ENCODE measurements at places on chromosomes 5 and 9.

DNA sequence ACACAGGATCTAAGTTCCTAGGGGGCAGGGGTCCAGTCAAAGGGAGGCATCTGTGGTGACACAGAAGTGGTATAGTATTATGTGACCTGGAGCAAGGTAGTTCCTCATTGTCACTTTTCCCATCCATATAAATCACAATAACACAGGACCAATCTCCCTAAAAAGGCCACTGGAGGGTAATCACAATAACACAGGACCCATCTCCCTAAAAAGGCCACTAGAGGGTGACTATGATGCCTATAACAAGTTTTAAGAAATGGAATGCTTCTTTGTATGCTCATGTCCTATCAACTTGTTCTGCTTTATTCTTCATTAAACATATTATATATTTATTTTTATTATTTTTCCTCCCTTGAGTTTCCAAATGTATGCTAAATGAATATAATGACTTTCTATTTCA, 254.6 kb downstream of the ASTN2 start:
- no peak for DNase-seq

DNA sequence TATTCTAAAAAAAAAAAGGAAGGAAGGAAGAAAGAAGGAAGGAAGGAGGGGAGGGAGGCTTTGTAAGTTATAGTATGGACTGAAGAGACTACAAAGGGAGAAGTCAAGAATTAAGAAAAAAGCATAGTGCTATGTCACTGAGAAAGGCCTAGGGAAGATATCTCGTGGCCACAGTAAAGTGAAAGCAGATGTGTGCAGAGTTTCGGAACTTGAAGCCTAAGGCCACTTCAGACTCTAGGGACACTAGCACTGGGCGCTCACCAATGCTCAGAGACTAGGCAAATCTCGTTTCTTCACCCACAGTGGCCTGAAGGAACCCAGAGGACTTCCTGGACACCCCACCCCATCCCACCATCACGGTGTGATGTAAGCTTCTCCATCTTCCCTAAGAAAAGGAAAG, 181.4 kb upstream of the TRPM3 start:
- DNase-seq, result no peak

DNA sequence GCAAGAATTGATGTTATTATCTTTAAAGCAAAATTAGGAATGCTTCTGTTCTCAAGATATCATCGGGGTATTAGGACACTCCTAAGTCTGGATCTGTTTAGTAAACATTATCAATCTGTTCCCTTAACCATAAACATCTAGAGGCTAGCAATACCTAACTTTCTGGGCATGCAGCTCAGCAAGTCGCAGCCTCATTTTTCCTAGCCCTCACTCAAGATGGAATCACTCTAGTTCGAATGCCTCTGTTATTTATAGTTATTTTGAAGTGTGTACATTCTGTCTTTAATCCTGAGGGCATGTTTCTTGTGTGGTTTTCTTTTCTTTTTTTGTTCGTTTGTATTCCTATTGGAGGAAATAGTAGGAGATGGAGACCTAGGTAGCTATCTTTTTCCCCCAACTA, 66.9 kb downstream of the FER start:
- peak; percentile 2 for DNase-seq

- DNase-seq, result no peak
Observed at GRCh38 chr9:136981588-136982231, 1.1 kb upstream of the LCNL1 start.

- no peak for DNase-seq
Observed at GRCh38 chr9:108978205-108978604, 35.1 kb downstream of the CTNNAL1 start.

DNA sequence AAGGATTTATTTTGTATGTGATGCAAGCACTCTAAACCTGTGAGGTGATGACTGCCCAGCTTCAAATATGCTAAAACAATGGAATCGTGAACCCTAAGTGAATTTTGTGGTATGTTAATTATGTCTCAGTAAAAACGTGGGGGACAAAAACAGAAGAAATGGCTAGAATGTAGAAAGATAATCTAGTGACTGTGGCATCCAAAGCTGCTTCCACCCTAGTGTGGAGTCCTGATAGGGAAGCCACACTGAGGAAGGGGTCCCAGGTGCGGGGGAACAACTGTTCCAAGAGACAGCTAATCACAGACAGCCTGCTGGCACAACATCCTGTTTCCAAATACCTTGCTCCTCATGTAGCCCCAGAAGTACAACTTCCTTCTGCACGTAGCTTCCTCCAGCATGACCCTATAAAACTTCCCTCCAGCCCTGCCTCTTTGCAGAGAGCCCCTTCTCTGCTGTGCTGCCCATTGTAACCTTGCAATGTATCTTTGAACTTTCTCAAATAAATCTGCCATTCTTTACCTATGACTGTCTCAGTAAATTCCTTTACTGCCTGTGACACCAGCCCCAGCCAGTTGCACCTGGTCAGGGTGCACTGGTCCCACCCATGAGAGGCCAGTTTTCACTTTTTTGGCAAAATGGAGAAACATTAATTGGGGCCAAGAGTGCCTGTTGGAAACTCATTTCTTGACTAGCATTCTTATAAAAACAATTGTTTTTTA, 4.9 kb downstream of the GMCL2 start:
- DNase-seq, result no peak

DNA sequence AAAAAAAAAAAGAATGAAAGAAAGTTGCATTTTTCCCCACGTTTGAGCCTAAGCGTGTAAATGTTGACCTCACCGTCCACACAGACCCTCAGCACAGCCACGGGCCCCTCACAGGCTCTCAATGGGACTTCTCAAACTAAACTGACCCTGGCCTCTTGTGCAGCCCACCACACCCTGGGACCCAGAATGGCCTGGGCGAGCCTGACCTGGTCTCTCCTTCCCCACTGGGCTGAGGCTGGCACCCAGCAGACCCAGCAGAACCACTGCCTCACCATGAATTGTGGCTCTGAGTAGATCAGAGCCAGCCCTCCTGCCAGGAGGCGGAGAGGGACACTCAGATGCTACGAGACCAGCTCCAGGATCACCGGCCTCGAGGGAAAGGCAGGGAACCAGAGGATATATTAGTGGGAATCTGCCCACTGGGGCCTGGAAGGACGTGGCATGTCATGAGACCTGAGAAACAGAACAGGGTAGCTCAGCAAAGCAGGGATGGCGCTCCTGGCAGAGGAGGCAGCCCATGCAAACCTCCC, 124.4 kb downstream of the ZNF354C start:
- DNase-seq, result no peak

- no peak for DNase-seq
Observed at GRCh38 chr9:115930472-115930871, 223.1 kb upstream of the PAPPA start.

DNA sequence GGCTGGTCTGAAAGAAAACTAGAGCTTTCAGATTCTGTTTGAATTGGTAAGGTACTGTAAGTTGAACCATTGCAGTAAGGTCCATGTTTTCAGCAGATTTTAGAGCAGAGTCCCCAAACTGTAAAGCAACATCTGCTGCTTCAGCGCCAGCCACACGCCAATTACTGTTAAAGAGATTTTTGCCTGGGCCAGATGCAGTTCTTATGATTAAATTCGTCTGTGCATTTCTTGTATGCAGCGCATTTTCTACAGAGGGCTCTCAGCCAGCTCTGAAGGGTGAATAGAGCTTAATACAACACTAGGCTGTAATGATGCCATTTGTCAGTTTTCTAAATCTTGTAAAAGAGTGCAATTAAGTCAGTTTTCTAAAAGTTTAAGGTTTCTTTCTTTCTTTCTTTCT, 246.3 kb downstream of the COX7C start:
- peak; percentile 48 for DNase-seq

DNA sequence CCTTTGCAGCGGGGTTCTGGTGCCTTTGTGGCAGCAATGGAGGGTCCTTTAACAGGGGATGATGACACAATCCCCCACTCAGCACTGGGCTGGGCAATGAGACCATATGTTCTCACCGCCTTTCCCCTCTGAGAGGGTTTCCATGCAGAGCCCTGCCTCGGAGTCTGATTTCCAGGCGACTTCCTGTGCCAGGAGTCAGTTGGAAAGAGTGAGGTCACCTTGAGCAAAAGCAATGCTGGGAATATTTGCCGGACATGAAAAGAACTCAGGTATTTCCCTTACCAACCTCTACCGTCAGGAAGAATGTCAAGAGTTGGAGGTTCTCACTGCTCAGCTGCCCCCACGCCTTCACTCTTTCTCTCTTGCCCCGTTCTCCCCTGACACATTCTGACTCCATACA, 284.2 kb upstream of the IRX1 start:
- DNase-seq, result no peak

DNA sequence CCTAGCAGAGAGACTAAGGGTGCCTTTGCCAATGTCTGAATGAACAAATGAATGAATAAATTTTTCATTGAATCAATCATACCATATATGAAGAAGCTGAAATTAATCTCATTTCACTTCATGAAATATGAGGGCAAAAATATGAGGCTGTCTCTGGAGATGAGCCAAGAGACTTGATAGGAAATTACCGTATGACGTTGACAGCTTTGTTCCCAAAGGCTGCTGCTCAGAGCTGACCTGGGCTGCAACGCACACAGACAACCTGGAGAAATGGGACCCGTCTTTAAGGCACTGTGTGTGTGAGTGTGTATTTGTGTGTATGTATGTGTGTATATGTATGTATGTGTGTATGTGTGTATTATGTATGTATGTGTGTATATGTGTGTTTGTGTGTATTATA, 226.1 kb downstream of the IRX2 start:
- DNase-seq, result no peak

DNA sequence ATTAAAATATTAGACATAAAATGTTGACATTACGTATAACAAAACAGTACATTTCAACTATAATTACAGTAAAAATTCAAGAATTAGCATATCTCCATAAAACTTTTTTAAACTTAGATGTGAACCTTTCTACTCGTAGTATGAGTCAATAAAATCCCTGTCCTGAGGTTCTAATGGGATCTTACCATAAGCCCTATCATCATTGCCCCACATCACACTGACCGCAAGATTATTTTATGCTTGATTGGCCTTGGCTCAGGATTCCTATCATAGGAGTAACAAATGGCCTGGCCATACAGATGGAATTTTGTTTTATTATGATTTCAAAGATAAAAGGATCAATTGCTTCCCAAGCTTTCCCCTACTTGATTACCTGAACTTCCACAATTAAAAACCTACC, 238.3 kb downstream of the MEF2C start:
- no peak for DNase-seq

DNA sequence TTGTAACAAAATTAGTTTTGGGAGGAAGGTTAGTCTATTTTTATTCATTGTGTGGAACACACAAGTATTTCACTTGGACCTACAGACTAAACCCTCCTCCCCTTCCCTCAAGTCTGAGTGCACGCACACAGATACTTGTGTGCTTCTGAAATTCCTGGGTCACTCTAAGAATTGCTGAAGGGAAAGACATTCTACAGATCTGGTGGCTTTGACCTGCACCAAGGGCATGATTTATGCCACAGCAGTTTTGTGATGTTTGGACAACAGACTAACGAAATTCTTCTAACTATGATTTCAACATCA, 150.5 kb downstream of the ARL15 start:
- no peak for DNase-seq

- DNase-seq, result no peak
Observed at GRCh38 chr9:131060900-131061630, 35.3 kb upstream of the AIF1L start.

DNA sequence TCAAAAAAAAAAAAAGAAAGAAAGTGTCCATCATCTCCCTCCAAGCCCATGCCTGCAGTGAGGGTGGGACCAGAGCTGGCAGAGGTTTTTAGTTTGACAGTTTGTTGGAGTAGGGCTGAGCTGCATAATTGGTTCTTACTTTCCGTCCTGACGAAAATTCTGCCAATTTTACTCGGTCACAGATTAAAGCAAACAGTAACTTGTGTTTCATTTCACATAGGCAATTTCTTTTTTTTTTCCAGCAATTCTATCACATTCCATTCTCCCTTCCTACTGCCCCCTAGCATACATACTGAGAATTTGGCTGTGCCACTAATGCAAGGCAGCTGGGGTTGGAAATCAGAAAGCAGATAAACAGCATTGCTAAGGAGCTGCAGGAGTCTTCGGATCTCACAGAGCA, 132.4 kb downstream of the FRMD3 start:
- no peak for DNase-seq

DNA sequence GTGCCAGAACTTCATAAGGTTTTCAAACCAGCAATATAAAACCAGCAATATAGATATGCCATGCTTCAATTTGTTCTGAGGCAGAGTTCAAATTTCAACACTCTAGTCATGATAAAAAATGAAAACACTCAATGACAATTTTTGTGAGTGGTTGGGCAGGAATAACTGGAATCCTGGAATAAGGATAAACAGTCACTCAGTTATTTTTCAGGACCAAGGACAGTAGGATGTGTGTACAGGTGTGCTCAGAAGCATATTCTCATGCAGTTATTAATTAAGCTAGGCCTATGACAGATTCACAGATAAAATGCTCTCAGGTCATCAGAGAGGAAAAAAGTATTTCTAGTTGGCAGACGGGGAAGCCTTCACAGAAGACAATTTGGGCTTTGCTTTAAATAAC, 117.3 kb upstream of the PPP2R2B start:
- no peak for DNase-seq

GRCh38 chr5:118967059-118967508, 21.3 kb downstream of the DTWD2 start:
- no peak for DNase-seq

DNA sequence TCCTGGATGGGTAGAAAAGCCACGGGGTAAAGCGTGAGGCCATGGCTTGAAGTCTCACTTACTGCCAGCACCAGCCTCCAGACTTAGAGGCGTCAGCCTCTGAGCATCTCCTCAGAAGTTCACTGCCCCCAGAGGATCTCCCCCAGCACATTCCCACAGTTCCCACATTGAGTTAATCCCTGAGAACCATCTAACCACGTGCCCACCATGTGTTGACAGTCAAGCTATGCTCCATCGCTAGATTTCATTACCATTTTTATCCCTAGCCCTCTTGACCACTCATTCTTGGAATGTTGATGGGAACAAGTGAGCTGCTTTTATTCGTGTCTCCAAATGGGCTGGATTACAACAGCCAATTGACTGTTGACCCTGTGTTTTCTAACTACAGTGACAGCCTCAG, 283.3 kb upstream of the IRX1 start:
- no peak for DNase-seq

GRCh38 chr5:137333928-137334327, 165.2 kb downstream of the SPOCK1 start:
- DNase-seq, result no peak

GRCh38 chr5:54994628-54995027, 9.2 kb upstream of the ESM1 start:
- no peak for DNase-seq

DNA sequence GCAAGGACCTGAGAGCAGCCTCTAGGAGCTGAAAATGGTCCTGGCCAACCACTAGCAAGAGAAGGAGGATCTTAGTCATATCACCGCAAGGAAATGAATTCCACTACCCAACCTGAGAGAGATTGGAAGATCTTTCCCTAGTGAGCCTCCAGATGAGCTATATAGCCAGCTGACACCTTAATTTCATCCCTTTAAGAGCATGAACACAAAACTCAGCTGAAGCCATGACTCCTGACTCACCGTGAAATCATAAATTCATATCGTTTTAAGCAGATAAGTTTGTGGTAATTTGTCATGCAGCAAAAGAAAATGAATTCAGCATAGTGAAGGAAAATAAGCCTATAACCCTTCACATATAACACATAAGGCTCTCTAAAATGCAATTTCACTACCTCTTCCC, 23.5 kb downstream of the MAPKAP1 start:
- no peak for DNase-seq
